ENCODE measurements at places on chromosomes 2 and 18.

DNA sequence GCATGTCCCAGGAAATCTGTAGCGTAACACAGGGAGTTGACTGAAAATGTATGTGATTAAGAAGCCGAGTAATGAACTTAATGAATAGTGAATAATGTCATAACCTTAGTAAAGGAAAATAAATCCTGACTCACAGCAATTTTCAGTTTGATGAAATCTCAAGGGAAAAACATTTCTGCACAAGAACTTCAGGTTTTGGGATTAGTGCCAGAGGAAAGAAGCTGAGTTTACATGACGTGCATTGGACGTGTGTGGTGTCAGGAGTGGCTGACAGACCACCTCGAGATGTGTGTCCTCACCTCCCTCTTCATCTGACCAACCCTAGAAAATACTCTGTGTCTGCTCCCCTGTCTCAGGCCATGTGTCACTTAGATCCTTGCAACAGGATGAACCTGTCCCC is 39.1 kb downstream of the VWA3B start:
- no peaks in the 10 kb centered on the region for H3K27me3 ChIP-seq
- no peaks in the 10 kb centered on the region for H3K36me3 ChIP-seq
- no peak overlapping the region for H3K27ac ChIP-seq
- H3K4me1 ChIP-seq, result no peaks in the 10 kb centered on the region
- no peak overlapping the region for H3K4me3 ChIP-seq
- DNase-seq, result no peak

GRCh38 chr2:88095022-88095421 is 27.4 kb downstream of the SMYD1 start:
- no peak overlapping the region for H3K27ac ChIP-seq
- no peaks in the 10 kb centered on the region for H3K4me1 ChIP-seq
- no peak overlapping the region for H3K4me3 ChIP-seq
- no peaks in the 10 kb centered on the region for H3K27me3 ChIP-seq
- H3K36me3 ChIP-seq, result no peaks in the 10 kb centered on the region
- no peak for DNase-seq

GRCh38 chr2:85799215-85799956 is 45.6 kb downstream of the ATOH8 start:
- H3K4me3 ChIP-seq, result no peak overlapping the region
- no peaks in the 10 kb centered on the region for H3K27me3 ChIP-seq
- H3K4me1 ChIP-seq, result peaks cover 41% of the 10 kb centered on the region

GRCh38 chr2:230178546-230179485 is 41.0 kb downstream of the SP110 start:
- no peak overlapping the region for H3K4me3 ChIP-seq
- peaks cover 59% of the 10 kb centered on the region for H3K36me3 ChIP-seq
- H3K27me3 ChIP-seq, result no peaks in the 10 kb centered on the region
- no peak for DNase-seq
- no peak overlapping the region for H3K27ac ChIP-seq

DNA sequence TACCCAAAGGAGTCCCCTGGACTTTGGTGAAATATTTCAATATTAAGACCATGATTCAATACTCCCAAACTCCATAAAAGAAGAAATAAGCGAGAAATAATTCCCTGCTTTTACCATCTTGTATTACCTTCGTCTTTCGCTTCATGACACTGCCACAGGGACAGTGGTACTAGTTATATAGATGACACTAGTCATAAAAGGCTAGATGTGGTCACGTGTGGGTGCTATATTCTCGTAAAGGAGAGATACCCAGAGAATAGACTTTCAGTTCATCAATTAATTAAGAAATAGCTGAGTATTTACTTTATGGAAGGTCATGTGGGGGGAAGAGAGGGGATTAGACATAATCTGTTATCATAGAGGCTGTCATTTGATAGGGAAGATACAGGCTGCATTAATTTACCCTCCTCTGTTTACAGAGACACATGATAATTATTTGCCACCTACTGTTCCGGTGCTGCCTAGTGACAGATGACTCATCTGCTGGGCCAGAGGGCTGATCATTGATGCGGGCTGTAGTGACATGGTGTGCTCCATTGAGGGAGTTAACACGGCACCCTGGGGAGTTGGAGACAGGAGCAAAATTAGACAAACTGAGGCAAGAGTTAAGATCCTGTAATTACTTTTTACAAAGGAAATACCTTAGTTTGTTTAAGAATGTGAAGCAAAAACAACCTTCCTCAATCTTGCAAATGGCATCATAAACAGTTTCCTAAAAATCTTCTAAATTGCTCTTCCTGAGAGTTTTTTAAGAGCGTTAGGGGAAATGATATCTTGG is 78.2 kb upstream of the ITGB6 start:
- no peak for DNase-seq
- peaks cover 27% of the 10 kb centered on the region for H3K36me3 ChIP-seq
- no peaks in the 10 kb centered on the region for H3K27me3 ChIP-seq
- no peak overlapping the region for H3K4me3 ChIP-seq

- H3K36me3 ChIP-seq, result no peaks in the 10 kb centered on the region
- DNase-seq, result no peak
- no peaks in the 10 kb centered on the region for H3K27me3 ChIP-seq
- no peaks in the 10 kb centered on the region for H3K4me1 ChIP-seq
Measured at GRCh38 chr18:14085770-14086457, 46.3 kb downstream of the ZNF519 start.

GRCh38 chr2:118697781-118698180 is 149.7 kb downstream of the EN1 start:
- no peaks in the 10 kb centered on the region for H3K4me1 ChIP-seq
- no peak for DNase-seq
- H3K36me3 ChIP-seq, result no peaks in the 10 kb centered on the region
- no peak overlapping the region for H3K27ac ChIP-seq

- no peak for DNase-seq
- no peaks in the 10 kb centered on the region for H3K27me3 ChIP-seq
Measured at GRCh38 chr2:57615855-57616556, 430.6 kb upstream of the VRK2 start.

- no peaks in the 10 kb centered on the region for H3K36me3 ChIP-seq
- H3K27me3 ChIP-seq, result no peaks in the 10 kb centered on the region
- no peak for DNase-seq
- H3K4me1 ChIP-seq, result no peaks in the 10 kb centered on the region
- no peak overlapping the region for H3K4me3 ChIP-seq
Measured at GRCh38 chr18:44548291-44549221, 132.1 kb upstream of the SETBP1 start.

GRCh38 chr2:167181134-167181533 is 292.9 kb downstream of the XIRP2 start:
- H3K4me3 ChIP-seq, result no peak overlapping the region
- H3K27ac ChIP-seq, result no peak overlapping the region
- no peaks in the 10 kb centered on the region for H3K4me1 ChIP-seq
- H3K36me3 ChIP-seq, result no peaks in the 10 kb centered on the region
- no peak for DNase-seq
- H3K27me3 ChIP-seq, result no peaks in the 10 kb centered on the region

DNA sequence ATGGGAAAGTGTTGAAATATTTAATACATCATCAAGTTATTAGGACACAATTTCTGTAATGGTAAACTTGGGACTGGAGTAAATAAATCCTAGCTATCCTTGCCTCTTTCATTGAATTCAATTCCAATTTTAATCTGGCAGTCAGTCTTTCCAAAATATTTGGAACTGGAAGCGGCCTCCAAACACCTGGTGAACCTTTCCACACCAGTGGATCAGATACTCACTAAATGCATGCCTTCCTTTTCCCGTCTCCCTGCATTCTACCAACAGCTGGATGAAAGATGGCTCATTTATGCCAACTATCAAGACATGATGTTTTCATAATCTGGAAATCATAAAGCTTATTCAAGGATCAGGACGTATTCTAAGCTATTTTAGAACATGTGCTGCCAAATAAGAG is 488.2 kb upstream of the SPHKAP start:
- H3K27ac ChIP-seq, result no peak overlapping the region
- no peaks in the 10 kb centered on the region for H3K36me3 ChIP-seq
- DNase-seq, result no peak
- H3K4me1 ChIP-seq, result no peaks in the 10 kb centered on the region
- no peaks in the 10 kb centered on the region for H3K27me3 ChIP-seq
- no peak overlapping the region for H3K4me3 ChIP-seq

GRCh38 chr18:48751727-48752468 is 198.9 kb downstream of the SMAD7 start:
- H3K4me3 ChIP-seq, result no peak overlapping the region
- H3K27me3 ChIP-seq, result no peaks in the 10 kb centered on the region
- DNase-seq, result no peak
- H3K27ac ChIP-seq, result no peak overlapping the region
- no peaks in the 10 kb centered on the region for H3K36me3 ChIP-seq
- H3K4me1 ChIP-seq, result peaks cover 49% of the 10 kb centered on the region

DNA sequence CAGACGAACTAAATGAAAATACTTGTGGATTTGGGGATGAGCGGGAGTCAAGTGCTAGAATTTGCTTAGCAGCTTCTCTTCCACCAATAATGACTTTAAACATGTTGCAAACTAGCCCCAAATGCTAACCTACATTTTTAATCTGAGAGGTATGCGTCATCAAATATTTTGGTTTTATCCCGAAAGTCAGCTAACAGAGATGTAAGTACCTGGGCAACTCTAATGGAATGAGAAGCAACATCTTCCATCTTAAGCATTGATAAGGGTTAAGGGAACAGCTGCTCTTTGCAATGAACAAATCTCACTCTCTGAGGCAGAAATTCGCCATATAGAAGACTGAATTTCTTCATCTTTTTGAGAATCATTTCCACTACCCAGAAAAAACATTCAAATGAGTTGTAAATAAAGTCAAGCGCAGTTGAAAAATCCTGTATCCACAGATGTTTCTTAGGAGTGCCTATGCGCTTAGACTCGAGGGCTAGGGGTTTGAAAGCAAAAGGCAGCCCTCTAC is 926 bp upstream of the YPEL5 start:
- no peaks in the 10 kb centered on the region for H3K27me3 ChIP-seq
- DNase-seq, result no peak
- H3K4me1 ChIP-seq, result peaks cover 32% of the 10 kb centered on the region
- H3K36me3 ChIP-seq, result no peaks in the 10 kb centered on the region

GRCh38 chr2:212794471-212794870 is 255.9 kb upstream of the ERBB4 start:
- no peaks in the 10 kb centered on the region for H3K36me3 ChIP-seq
- no peaks in the 10 kb centered on the region for H3K27me3 ChIP-seq
- no peaks in the 10 kb centered on the region for H3K4me1 ChIP-seq
- H3K27ac ChIP-seq, result no peak overlapping the region
- no peak for DNase-seq

- no peaks in the 10 kb centered on the region for H3K27me3 ChIP-seq
- H3K4me3 ChIP-seq, result no peak overlapping the region
Measured at GRCh38 chr2:17543131-17543660, 2.7 kb downstream of the VSNL1 start.

DNA sequence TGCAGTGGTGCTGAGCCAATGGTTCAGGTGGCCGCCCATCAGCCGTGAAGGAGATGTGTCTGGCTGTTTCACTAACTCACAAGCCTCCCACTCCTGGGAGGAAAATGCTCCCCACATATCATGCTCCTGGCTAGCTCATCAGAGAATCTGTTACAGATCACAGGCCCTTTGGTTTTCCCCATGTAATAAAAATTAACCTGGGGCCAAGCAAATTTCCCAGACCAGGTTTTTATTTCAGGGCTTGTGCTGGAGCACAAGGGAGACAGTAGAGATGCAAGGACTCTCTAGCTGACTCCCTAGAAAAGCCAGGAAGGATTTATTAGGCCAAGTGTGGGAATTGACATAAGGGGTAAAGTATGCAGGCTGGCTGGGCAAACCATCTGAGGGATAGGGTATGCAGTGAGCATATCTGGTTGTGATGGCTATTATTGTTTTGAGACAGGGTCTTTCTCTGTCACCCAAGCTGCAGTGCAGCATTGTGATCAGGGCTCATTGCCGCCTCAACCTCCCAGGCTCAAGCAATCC is 40.6 kb upstream of the CCBE1 start:
- DNase-seq, result no peak
- no peak overlapping the region for H3K4me3 ChIP-seq
- H3K36me3 ChIP-seq, result no peaks in the 10 kb centered on the region

- H3K4me1 ChIP-seq, result no peaks in the 10 kb centered on the region
- no peak overlapping the region for H3K4me3 ChIP-seq
- no peak for DNase-seq
Measured at GRCh38 chr2:15956751-15957736, 16.7 kb downstream of the MYCN start.

- peak overlapping the region; percentile 67 for H3K4me3 ChIP-seq
- DNase-seq, result no peak
- no peaks in the 10 kb centered on the region for H3K36me3 ChIP-seq
- H3K27ac ChIP-seq, result no peak overlapping the region
- peaks cover 5% of the 10 kb centered on the region for H3K4me1 ChIP-seq
- no peaks in the 10 kb centered on the region for H3K27me3 ChIP-seq
Measured at GRCh38 chr2:128736046-128736688, 417.5 kb upstream of the HS6ST1 start.

- H3K27ac ChIP-seq, result no peak overlapping the region
- no peak overlapping the region for H3K4me3 ChIP-seq
- DNase-seq, result no peak
- peaks cover 3% of the 10 kb centered on the region for H3K27me3 ChIP-seq
Measured at GRCh38 chr2:130839011-130839780, 2.5 kb downstream of the ARHGEF4 start.

- H3K27ac ChIP-seq, result no peak overlapping the region
- DNase-seq, result no peak
- no peaks in the 10 kb centered on the region for H3K4me1 ChIP-seq
- H3K36me3 ChIP-seq, result peaks cover 61% of the 10 kb centered on the region
- no peak overlapping the region for H3K4me3 ChIP-seq
Measured at GRCh38 chr2:190990132-190990531, 23.8 kb downstream of the STAT1 start.

DNA sequence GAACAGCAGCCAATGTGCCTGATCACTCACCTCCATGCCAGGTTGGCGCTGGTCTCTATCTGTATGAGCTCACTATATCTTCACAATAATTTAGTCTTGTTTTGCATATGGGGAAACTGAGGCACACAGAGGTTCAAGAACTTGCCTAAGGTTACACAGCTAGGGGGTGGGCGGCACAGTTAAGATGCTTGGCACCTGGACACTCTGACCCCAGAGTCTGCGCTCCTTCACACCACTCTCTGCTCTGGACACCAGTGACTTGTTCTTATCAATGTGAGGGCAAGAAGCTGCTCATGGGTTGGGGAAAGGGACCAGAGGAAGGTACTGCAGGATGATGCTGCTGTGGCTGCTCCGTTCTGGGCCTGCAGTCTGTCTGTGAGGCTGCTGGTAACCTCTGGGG is 27.1 kb downstream of the FBLN7 start:
- H3K4me1 ChIP-seq, result no peaks in the 10 kb centered on the region
- H3K27ac ChIP-seq, result no peak overlapping the region
- no peak overlapping the region for H3K4me3 ChIP-seq
- H3K36me3 ChIP-seq, result no peaks in the 10 kb centered on the region
- DNase-seq, result no peak

- no peaks in the 10 kb centered on the region for H3K27me3 ChIP-seq
- DNase-seq, result no peak
- H3K4me3 ChIP-seq, result no peak overlapping the region
- no peaks in the 10 kb centered on the region for H3K4me1 ChIP-seq
Measured at GRCh38 chr2:85078536-85078935, 54.7 kb upstream of the TCF7L1 start.

DNA sequence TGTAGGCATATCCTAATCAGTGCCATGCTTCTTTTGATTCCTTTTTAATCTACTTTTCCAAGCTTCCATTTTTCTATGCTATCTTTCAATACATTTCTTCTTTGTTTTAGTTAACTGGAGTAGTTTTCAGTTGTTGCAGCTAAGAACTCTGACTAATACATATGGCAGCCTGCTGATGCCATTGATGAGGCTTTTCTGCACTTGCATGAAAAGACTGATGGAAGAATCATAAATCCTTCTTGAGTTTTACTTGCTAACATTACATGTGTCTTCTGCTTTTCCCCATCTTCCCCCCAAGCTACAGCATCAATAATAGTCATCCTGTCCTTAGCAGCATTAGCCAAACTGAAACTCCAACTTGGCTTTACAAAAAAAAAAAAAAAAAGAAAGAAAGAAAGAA is 203.3 kb downstream of the LRP1B start:
- H3K4me1 ChIP-seq, result no peaks in the 10 kb centered on the region
- no peak for DNase-seq
- H3K27me3 ChIP-seq, result no peaks in the 10 kb centered on the region
